ENCODE measurements at places on chromosomes 16 and 17.

DNA sequence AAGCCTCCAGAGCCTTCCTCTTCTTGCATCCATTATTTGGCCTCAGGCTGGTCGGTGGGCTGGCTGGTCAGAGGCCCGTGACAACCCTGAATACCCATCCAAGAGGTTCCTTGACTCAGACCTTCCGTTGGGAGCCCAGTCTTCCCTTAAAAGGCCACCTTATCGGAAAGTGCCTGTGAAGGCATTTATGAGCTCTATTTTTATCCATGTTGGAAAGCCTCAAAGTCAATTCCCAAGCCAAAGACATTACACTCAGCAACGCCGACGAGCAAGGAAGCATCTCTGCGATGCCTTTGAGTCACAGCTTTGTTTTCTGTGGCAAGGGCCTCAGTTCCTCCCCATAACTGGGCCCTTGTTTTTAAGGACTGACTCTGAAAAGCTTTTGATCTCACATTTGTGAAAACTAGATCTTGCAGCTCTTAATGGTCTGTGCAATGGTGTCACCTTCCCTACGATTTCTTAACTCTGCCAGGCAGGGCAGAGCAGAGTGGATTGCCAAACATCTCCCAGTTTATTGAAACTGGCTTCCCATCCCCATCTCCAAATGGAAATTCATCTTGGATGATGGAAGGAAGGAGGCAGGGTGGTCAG lies 13.3 kb upstream of the SPOP start:
- DNase-seq: no peak

- no peak for DNase-seq
Measured at GRCh38 chr16:60274431-60275019, 1540.4 kb upstream of the GOT2 start.

DNA sequence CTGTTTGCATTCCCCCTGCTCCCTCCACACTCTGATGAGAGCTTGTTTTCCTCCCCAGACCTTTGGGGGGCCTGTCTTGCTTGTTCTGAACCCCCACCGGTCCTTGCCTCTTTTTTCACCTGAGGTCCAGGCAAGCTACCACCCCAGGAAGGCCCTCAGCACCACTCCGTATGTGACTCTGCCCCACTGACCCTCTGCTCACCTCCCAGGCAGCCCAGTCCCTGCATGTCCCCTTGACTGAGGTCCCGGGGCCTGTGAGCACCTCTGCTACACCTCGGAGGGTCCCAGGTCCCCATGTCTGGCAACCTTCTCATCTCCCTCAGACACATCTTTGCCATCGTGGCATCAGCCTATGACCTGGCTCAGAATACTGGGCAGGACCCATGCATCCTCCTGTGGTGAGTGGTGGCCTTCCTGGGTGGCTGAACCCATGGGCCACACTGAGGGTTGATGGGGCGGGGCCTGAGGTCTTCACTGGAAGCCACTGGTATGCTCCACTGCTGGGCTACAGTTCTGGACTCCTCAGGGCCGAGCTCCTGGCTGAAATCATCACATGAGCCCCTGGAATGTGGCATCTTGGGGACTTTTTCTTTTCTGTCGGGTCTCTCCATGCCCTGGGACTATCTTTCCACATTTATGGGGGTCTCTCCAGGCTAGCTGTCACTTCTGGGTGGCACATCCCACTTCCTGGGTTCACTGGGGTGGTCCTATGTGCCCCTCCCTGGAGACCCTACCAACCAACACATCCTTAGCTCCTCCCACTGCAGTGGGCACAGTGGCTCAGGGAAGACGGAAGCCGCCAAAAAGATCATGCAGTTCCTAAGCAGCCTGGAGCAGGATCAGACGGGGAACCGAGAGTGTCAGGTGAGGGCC lies 3.5 kb downstream of the MYO15B start:
- no peak for DNase-seq

GRCh38 chr16:76854234-76854633 lies 336.8 kb upstream of the MON1B start:
- no peak for DNase-seq

GRCh38 chr16:12639044-12639443 lies 164.6 kb downstream of the CPPED1 start:
- no peak for DNase-seq

DNA sequence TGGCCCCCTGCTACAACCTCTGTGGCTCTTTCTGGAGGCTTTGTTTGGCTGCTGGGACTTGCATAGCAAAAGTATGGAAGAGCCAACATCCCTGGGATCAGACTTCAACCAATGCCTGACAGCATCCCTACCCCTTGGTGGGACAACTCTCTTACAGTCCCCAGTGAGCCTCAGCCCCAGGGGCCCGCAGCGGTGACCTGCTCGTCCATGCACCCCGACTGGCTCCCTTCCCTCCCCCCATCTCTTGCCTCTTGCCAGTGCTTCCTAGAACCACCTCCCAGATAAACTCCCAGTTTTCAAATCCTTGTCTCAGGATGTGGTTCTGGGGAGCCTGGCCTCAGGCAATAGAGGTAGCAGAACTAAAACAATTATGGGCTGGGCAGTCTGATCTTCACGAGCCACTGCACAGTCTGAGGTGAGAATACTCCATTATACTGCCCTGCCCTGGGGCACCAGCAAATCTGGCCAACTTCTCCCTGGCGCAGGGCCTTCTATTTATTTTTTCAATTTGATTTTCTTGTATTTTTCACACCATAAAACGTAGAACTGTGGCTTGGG lies 86.6 kb upstream of the BRD7 start:
- DNase-seq: no peak

DNA sequence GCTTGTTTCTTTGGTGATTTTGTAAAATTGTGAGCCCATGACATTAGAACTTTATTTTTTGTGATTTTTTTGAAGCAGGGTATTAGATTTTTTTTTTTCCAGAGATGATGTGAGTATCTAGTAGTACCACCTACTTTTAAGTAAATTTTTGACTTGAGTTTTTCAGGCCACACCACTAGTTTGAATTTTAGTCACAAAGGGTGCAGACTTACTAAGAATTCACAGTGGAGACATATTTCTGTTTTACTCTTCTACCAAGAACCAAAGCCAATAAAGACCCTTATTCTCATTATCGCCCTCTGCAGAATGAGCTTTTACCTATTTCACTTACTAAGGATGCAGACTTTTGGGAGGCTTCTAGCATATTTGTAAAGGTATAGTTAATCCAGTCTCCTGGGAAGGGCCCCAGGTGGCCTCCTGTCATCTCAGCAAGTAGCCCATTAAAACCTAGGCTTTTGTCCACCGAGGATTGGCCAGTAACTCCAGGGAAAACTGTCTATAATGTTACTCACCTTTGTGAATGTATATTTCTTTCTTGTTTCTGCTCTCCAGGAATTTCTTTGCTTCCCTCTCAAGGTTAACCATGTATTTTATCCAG lies 30.6 kb downstream of the NLK start:
- DNase-seq: no peak

DNA sequence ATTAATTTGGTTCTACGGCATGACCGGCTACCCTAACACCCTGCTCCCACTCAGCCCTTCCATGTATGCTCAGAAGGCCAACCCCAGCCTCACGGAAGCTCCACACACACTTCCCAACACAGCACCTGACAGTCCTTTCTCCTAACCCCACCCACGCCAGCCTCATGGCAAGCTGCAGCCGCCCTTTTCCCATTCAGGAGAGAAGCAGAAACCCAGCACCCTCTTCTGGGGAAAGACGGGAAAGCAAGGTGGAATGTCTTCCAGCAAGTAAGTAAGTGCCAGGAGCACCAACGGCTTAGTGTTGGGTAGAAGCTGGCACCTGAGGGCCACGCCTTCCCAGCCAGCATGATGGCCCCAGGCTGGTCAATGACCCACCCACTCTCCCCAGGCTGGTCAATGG lies 32.1 kb downstream of the ABR start:
- DNase-seq: no peak

DNA sequence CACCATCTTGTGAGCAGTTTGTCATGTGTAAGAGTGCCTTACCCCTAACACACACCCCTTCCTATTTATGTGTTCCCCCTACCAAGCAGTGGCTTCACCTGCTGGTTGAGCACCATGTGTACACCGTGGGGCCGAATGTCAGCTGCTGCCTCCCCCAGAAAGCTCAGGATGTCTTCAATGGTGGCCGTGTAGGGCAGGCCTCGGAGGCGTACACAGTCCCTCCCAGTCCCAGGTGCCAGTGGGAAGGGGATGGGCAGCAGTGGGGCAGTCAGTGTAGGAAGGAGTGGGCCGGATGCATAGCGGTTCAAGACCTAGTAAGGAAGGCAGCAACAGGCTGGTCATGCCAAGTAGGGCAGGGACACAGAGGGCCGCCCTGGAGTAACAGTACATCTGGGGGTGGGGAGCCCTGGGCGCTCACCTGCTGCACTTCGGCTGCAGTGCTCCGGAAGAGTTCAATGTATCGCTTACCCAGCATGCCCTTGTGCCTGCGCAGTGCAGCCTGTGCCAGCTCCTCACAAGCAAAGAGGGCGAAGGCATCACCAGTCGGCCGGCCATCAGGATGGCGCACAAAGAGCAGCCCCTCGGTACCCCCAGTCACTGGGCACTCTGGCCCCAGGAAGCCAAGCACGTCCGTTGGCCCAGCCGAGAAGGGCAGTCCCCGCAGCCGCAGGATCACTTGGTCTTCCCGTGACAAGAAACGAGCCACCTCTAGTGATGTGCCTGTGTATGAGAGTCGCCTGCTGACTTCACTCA lies 4.4 kb downstream of the ESRP2 start:
- no peak for DNase-seq

GRCh38 chr17:48052956-48053757 lies 5.0 kb downstream of the NFE2L1 start:
- no peak for DNase-seq
